ENCODE measurements at places on chromosomes 16 and 17.

DNA sequence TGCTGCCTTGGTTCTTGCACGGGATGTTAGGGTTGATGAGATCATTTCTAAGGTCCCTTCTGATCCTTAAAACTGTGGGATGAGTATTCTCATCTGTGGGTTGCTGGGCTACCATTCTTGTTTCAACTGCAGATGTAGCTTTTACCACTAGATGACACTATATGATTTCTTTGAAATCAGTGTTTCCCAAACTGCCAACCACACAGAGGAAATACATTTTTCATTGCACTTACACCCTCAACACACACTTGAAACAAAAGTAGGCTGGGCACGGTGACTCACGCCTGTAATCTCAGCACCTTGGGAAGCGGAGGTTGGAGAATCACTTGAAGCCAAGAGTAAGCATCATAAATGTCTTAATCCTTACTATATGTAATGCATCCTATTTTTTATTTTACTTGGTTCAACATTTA, 15.3 kb downstream of the LCMT1 start:
- no peak for DNase-seq

DNA sequence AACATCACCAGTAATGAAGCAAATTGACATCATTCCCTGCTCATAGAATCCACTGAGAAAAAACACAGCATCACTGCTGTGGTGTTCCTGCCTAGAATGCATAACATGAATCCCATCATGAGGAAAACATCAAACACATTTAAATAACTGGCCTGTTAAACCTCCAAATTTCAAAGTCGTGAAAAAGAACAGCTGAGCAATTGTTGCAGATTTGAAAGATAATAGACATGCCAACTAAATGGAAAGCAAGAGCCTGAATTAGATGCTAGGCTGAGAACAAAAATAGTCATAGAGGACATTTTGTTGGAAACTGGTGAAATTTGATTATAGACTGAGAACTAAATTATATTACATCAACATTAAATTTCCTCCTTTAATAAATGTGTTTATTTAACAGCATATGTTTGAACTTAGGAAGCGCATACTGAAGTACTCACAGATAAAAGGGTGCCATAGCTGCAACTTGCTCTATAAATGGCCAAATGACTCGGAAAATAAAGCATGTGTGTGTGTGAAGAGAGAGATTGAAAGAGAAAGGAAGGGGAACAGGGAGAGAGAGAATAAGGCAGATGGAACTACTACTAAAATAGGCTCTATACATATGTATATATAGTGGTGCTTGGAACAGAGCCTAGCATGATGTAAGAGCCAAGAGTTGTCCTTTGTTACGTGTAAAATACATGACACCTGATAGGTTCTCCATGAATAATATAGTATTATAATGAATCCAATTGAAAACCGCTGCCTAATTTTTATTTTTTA, 305.0 kb upstream of the MON1B start:
- no peak for DNase-seq

DNA sequence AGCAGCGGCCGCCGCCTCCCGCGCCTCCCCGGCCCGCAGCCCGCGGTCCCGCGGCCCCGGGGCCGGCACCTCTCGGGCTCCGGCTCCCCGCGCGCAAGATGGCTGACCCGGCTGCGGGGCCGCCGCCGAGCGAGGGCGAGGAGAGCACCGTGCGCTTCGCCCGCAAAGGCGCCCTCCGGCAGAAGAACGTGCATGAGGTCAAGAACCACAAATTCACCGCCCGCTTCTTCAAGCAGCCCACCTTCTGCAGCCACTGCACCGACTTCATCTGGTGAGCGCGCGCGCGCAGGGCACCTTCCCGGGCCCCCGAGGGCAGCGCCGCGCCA, 258 bp downstream of the PRKCB start:
- DNase-seq: no peak

DNA sequence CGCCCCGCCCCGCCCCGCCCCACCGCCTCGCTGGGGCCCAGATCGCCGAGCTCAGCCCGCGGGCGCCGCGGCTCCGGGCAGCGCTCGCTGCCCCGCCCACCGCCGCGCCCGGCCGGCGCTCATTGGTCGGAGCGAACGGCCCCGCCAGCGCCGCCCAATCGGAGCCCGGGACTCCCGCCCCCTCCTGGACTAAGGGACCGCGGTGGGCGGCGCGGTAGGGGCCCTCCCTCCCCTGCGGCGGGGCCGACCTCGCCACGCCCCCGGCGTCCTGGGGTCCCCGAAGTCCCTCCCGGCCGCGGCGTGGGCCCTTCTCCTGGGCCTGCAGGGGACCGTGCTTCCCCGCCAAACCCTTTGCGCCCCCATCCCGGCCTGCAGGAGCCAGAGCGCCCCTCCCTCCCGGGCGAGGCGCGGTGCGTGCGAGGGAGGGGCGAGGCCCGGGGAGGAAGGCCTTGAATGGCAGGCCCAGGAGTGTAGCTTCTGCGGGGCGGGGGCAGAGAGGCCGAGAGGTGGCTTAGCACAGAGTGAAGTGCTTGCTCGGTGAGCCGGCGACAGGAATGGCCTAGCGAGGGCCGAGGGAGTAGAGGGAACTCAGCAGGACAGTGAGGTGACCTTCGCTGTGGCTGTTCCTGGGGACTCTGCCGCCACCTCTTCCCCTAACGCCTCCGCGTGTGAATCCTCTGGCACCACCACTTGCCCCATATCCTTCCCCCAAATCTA, at the start of gene CAMKK1:
Gene CAMKK1 (minus strand): TSS at position 51 of the 717 bp plus-strand sequence. CDS start 7,366 bp downstream, outside the sequence.
- peak; percentile 85 for DNase-seq

DNA sequence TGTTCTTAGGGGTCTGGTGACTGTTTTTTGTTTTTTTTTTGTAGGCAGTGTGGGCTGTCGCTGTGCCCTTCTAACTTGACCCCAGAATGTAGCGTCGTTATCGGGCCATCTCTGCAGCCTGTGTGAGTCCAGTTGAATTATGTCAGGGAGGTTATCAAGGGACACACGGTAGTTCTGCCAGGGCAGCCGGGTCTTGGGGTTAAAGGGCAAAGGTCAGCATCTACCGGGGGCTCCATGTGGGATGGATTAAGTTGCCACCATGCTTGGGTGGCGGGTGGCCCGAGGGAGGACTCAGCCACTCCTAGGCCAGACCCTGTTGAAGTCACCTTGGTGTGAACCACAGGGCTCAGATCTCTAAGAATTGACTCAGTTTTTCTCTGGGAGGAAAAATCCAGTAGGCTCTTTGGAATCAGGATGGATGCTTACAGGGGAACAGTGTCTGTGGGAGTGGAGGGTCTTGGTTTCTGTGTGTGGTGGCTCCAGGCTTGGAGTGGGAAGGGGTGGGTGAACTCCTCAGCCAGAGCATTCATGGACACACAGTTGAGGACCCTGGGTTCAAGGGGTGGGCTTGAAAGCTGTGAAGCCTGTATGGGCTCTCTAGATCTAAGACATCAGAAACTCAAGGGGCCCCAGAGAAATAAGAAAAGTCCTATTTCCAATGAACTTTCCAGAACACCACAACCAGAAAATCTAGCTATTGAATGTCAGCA, 191.7 kb downstream of the IRF8 start:
- DNase-seq: no peak

- DNase-seq: no peak
Observed at GRCh38 chr16:53755026-53755910, 51.3 kb downstream of the FTO start.

DNA sequence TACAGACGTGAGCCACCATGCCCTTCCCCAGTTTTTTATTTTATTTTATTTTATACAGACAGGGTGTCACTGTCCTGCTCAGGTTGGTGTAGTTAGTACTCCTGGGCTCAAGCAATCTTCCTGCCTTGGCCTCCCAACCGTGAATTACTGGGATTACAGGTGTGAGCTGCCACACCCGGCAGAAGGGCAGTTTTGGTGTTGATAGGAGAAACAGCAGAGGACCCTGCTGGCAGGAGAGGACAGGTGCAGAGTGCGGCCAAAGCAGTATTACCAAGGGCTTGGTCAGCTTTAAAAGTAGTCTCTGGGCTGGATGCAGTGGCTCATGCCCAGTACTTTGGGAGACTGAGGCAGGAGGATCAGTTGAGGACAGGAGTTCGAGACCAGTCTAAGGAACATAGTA, 22.9 kb downstream of the FOXK2 start:
- DNase-seq: no peak

DNA sequence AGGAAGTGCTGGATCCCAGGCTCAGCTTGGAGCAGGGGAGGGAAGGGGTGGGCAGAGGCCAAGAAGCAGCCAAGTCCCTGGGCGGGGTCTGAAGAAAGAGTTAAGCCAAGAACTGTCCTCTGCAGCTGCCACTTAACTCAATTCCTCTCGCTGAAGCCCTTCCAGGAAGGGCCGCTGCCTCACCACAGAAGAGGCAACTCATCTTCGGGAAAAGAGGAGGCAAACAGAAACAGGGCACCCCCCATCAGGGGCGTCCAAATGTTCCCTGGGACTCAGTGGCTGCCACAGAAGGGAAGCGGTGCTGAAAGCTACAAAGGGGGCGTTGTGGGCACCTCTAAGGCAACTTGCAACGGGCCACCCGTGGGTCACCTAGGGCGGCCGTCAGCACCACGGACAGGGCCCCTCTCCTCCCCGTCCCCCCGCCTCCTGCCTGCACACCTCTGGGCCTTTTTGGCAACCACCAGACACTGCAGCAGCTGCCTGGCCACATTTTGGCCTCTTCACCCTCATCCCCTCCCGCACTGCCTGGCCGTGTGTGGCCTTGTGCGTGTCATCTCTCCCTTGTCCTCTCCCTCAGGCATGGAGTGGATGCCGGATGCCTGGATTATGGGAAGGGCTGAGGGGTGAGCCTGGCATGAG, 2.5 kb downstream of the TLCD3B start:
- no peak for DNase-seq

- DNase-seq: no peak
Observed at GRCh38 chr16:24253192-24253591, 2.9 kb upstream of the CACNG3 start.

GRCh38 chr16:70682239-70683145, 3.4 kb downstream of the MTSS2 start:
- no peak for DNase-seq

GRCh38 chr17:82602487-82602886, 45.8 kb downstream of the WDR45B start:
- no peak for DNase-seq

- no peak for DNase-seq
Observed at GRCh38 chr16:50858877-50859627, 117.2 kb downstream of the CYLD start.

DNA sequence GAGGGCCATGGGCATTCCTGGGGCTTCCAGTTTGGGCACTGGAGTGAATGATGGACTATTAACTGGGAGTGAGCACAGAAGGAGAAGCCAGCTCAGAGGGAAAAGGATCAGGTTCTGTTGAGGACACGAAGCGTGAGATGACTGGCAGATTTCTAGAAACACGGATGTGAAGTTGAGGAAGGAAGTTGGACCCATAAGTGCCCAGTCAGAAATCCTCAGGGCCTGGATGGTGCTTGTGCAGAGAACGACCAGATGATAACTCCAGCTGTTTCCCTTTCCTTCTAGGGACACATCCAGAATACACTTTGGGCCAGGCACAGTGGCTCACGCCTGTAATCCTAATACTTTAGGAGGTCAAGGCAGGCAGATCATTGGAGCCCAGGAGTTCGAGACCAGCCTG, 23.3 kb upstream of the ANKRD40CL start:
- no peak for DNase-seq

DNA sequence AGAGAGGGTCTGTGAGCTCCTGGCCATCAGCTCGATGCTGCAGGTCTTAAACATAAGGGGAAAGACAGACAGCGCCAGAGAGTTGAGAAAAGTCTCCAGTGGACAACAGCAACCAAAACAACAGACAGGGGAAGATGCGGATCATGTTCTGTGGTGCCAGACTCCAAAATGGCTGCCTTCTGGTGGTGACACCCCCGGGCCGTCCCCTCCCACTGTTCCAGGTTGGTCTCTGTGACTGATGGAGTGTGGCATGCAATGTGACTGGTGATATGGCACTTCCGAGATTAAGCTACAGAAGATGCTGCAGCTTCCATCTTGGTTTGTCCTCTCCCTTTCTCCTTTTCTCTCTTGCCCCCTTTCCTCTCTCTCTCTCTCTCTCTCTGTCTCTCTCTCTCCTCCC, 40.4 kb upstream of the RBFOX3 start:
- DNase-seq: no peak

- DNase-seq: no peak
Observed at GRCh38 chr16:9114842-9115241, 23.4 kb downstream of the HAPSTR1 start.

- no peak for DNase-seq
Observed at GRCh38 chr16:7013990-7014389, 318.7 kb upstream of the RBFOX1 start.

- DNase-seq: no peak
Observed at GRCh38 chr16:71726476-71727315, 2.2 kb upstream of the PHLPP2 start.

DNA sequence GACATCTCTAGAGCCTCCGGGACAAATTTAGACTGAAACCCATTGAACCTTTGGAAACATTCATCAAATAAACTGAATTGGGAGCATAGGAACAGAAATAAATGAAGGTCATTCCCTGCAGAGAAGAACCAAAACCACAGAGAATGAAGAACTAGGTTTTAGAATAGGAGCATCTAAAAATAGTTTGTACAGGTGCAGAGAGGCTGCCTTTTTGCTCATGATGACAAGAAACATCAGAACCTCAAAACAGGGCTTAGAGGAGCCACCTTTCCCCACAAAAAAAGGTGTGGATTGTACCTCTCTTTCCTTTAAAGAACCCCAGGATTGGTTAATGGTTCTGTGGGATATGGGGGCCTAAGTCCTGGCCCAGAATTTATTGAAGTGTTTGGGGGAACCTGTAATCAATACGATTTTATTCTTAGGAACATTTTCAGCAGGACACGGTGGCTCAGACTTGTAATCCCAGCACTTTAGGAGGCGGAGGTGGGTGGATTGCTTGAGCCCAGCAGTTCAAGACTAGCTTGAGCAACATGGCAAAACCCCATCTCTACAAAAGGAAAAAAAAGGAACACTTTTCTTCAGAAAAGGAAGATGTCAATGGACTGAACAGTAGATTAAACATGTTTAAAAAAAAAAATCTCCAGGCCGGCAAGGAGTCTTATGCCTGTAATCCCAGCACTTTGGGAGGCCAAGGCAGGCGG, 37.7 kb upstream of the SLC47A1 start:
- no peak for DNase-seq

DNA sequence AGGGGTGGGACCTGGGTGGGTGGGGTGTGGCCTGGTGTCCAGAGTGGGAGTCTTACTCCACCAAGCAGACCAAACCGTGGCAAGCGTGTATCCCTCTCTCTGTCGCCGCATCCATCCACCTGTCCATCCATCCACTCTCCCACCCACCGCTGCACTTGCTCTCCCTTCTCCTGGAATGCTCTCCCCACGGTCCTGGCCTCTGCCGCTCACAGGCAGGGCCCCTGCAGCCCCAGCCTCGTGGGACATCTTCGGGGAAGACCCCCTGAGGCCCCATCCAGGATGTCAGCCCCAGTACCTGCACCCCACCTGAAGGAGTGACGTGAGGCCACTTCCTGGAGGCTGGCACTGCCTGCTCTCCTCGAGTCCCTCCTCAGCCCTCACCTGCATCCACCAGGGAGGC, 189.5 kb upstream of the GSE1 start:
- no peak for DNase-seq

GRCh38 chr16:73399486-73399885, 351.6 kb upstream of the ZFHX3 start:
- no peak for DNase-seq

DNA sequence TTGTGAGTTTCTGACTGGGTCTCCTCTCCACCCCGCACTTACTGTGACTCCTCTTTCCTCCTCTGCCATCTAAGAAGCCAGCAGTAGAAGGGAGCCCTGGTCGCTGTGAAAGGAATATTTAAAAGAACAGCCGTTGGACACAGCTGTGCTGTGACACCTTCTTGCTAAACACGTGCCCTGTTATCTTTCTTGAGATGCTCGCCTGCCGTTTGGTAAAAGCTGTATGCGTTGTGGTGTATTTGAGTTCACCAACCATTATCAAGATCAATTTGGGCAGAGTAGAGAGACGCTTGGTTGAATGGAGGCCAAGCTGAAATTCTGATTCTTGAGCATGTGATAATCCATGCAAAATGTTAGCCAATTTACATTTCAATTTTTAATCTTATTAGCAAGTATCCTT, 3.8 kb downstream of the GID4 start:
- DNase-seq: no peak
